ENCODE measurements at places on chromosomes 3 and 15.
A peak's percentile ranks its signal among the peaks of the same experiment; 100 is the strongest.

- no peak for DNase-seq
Measured at GRCh38 chr15:69643476-69643875, 190.9 kb downstream of the RPLP1 start.

DNA sequence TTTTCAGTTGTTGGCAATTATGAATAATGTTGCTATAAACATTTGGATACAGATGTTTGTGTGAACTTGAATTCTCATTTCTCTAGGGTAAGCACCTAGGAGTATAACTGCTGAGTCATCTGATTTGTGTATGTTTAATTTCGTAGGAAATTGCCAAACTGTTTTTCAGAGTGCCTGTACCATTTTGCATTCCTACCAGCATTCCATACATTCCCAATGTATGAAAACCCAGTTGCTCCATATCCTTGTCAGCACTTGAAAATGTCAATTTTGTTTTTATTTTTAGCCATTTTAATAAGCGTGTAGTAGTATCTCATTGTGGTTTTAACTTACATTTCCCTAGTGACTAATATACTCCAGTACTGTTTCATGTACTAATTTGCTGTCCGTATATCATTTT is 98.5 kb upstream of the TSC22D2 start:
- DNase-seq, result no peak

- DNase-seq, result no peak
Measured at GRCh38 chr3:120163816-120164215, 69.6 kb upstream of the GSK3B start.

- no peak for DNase-seq
Measured at GRCh38 chr3:171221597-171221996, 195.1 kb upstream of the SLC2A2 start.

GRCh38 chr3:34973586-34973985 is 665.7 kb upstream of the ARPP21 start:
- DNase-seq, result no peak

DNA sequence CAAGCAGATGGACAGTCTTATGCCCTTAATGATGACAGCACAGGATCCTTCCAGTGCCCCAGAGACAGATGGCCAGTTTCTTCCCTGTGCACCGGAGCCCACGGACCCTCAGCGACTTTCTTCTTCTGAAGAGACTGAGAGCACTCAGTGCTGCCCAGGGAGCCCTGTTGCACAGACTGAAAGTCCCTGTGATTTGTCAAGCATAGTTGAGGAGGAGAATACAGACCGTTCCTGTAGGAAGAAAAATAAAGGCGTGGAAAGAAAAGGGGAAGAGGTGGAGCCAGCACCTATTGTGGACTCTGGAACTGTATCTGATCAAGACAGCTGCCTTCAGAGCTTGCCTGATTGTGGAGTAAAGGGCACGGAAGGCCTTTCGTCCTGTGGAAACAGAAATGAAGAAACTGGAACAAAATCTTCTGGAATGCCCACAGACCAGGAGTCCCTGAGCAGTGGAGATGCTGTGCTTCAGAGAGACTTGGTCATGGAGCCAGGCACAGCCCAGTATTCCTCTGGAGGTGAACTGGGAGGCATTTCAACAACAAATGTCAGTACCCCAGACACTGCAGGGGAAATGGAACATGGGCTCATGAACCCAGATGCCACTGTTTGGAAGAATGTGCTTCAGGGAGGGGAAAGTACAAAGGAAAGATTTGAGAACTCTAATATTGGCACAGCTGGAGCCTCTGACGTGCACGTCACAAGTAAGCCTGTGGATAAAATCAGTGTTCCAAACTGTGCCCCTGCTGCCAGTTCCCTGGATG is 198.7 kb downstream of the AKAP13 start:
- DNase-seq, result no peak

DNA sequence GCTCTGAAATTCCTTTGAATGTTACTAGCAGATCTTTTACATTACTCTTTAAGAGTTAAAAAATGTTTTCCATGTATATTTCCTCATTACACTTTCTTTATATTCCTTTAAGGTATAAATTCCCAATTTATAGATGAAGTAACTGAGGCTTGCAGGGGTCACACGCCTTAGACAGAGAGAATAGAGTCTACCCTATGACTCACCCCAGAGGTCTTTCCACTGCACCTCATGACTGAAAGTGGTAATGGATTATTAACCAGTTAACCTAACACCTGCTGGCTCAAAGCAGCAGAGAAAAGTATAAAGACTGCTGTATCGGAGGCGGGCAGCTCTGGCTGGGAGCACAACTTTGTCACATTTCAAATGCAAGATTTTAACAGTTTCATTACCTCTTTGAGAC is 37.7 kb downstream of the LDHAL6B start:
- peak; percentile 54 for DNase-seq

DNA sequence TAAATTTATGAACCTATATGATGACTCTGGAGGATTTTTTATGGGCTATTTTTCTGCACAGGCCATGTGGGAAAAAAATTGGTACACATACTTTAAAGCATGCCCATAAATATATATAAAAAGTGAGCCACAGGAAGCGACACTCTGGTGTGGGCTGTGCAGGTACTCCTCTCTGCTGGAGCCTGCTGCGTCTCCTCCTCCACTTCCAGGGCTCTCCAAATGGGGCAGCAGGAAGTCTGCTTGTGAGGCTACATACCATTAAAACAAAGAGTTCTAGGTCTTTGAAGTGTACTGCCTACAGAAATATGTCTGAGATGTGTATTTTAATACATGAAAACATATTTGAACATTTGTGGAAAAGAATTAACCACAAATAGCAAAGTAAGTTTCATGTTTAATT is 135.1 kb downstream of the CTNNB1 start:
- DNase-seq, result no peak

- DNase-seq, result no peak
Measured at GRCh38 chr15:68227643-68228142, 1.8 kb downstream of the CLN6 start.

DNA sequence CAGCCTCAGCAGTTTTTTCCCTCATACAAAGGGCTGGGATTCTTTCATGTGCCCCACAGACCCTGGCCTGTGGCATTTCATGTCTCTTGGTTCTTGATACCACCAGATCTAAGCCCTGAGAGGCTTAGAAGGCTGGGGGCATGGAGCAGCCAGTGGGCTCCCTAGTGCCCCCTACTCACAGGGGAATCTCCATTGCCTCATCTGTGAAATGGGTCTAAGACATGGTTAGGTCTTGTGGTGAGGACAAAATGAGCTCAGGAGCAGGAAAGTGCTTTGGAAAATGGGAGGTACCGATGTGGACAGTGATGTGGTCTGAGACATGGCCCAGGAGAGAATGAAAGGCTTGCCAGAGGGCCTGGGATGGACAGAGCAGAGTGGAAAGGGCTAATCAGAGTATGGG is 94.3 kb downstream of the SMAD6 start:
- no peak for DNase-seq

GRCh38 chr3:45205126-45205525 is 21.0 kb downstream of the TMEM158 start:
- no peak for DNase-seq

DNA sequence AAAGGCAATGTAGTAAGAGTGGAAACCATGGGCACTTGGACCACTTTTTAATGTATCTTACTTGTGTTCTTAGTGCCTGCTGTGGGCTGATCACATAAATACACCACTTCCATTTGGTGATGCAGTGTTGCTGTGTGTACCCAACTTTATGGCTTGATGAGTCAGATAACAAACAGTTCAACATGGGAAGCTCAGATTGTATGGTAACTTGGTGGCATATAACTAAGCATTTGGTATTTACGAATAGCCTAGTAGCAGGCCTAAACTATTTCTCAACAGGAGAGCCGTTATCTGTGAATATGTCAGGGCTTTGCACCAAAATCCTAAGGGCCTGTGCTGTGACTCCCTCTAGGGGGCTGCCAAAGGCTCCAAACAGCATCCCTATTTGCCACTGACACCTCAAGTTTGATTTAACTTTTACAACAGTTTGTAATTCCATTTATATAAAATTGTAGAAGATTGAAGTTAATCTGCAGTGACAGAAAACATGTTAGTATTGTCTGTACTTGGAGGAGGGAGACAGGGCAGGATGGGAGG is 640.4 kb upstream of the CADM2 start:
- DNase-seq, result no peak

DNA sequence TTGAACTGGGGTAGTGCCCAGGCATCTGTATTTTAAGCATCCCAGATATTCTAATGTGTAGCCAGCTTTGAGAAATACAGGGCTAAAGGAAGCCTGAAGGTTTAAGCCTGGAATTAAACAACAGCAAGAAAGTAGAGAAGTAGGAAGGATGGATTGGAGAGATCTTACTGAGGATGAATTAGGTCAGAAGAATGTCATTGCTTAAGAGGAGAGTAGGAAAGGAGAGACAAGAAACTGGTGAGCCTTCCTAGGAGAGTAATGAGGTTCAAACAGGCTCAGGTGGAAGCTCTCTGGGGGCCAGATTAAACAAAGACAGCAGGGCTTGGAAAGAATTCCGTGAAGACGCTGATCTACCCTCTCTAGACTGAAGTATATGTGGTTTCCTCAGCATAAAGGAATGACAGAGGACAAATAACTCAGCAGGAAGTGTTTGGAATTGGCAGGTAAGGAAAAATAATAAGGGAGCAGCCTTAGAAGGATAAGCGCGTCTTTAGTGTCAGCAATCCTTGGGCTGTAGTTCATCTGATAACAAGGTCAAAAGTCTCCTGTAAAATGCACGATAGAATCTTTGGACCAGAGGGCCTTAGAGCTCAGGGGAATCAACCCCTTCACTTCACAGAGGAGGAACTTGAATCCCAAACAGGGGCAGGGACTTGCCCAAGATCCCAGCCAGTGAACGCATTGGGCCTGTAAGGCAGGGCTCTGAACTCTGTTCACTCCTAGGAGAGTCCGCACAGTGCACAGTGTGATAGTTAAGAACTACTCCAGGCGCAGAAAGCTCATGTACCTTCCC is 90.9 kb downstream of the TP63 start:
- no peak for DNase-seq

DNA sequence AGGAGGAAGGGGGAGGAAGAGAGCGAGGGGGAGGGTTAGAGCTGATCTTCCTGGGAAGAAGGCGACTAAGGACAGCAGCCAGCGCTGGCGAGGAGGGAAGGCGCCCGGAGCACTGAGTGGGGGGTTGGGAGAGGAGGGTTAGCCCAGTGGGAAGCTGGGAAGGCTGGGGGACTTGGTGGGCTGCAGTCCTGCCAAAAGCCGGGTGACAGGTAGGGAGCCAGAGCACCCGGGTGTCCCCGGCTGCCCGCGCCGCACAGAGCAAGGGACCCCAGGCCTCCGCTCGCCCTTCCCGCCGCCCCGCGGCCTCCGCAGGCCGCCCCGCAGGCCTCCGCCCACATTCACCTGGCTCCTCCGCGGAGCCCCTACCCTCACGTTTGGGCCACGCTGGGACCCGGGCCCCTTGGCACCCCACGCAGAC is 448 bp downstream of the SLC12A8 start:
- DNase-seq, result peak; percentile 42

- DNase-seq, result no peak
Measured at GRCh38 chr15:35693886-35694285, 147.9 kb upstream of the DPH6 start.

GRCh38 chr3:177569875-177570657 is 372.8 kb upstream of the TBL1XR1 start:
- no peak for DNase-seq

GRCh38 chr3:8817486-8817885 is 48.1 kb upstream of the OXTR start:
- no peak for DNase-seq

- DNase-seq, result no peak
Measured at GRCh38 chr15:51758645-51759044, 7.2 kb downstream of the TMOD2 start.

DNA sequence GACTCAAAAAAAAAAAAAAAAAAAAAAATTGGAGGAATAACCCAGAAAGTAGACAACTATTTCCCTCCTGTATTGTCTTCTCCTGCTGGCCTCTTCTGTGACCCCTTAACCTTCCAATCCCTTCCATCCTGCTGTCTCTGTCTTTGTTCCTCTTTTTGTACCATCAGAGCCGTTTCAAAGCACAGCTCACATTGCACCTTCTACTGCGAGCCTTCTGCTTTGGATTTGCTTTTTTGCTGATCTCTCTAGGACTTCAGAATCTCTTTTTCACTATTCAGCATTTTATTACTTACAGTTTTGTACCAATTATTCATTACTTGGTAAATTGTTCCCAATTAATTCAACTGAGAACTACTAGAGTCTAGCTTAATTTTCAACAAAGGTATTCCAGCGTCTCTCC is 284.0 kb upstream of the TBL1XR1 start:
- DNase-seq, result no peak

DNA sequence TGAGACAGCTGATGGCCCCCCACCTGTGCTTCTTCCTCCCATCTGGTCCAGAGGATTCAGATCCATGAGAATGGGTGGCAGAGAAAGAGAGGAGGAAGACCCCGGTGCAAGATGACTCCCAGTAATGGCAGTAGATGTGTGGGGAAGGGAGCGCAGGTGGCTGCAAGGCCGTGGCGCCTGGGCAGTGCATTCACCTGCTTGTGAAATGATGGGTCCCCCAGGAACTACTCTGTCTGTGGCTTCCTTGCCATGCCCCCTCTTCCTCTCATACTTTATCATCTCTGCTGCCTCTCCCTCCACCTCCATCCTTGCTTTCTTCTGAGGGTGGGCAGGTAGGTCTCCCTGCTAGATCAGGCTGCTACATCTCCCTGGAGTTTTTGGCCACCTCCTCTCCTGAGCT is 23.3 kb downstream of the ZNF710 start:
- DNase-seq, result no peak

DNA sequence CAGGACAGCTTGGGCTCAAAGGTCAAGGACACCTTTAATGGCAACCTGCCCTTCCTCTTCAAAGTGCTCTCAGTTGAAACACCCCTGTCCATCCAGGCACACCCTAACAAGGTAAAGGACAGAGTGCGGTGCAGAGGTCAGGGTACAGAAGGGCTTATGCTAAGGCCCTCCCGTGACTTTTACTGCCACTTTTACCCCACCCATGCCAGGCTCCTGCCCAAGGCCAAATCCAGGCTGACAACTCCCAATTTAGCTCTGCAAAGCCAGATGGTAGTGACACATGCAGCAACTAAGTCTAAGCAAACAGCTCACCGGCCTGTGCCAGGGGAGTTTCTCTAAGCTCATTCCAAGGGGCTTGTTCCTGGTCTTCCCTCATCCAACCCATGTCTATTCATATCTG is 1.6 kb downstream of the MPI start:
- no peak for DNase-seq

GRCh38 chr15:62392376-62392775 is 227.3 kb upstream of the C2CD4B start:
- no peak for DNase-seq

- no peak for DNase-seq
Measured at GRCh38 chr15:58575045-58575786, 143.4 kb downstream of the LIPC start.

- DNase-seq, result no peak
Measured at GRCh38 chr15:89106200-89106599, 17.9 kb downstream of the ABHD2 start.

- DNase-seq, result no peak
Measured at GRCh38 chr3:64900156-64900555, 212.4 kb upstream of the ADAMTS9 start.

GRCh38 chr3:115475178-115476041 is 147.9 kb upstream of the GAP43 start:
- no peak for DNase-seq

DNA sequence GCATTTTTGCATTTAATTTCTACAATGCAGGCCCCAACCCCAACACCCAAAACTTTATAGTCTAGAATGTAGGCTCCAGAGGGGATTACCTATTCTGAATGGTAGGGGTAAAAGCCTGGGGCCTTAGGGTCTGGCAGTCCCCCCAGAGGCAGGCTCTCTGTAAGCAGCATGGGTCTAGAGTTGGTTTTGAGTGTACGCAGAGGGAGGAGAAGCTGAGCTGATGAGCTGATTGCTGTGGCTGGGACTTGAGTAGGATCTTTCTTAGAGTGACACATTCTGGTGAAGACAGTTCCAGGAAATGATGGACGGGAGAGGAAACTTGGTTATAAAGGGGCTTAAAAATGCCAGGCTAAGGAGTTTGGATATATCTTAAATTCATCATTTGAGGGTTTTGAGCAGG is 2.1 kb downstream of the LPP start:
- no peak for DNase-seq
